HuH-7.5 (cell line): ENCODE measurements at places on chromosomes 7 and 10.
A peak's percentile ranks its signal among the peaks of the same experiment; 100 is the strongest.

GRCh38 chr10:761376-761775, 71.9 kb upstream of the DIP2C start:
- DNase-seq: no peak

- DNase-seq: no peak
Observed at GRCh38 chr7:145216866-145217265, 381.0 kb upstream of the TPK1 start.

GRCh38 chr7:149811221-149811620, 27.0 kb upstream of the ZNF862 start:
- DNase-seq: no peak

DNA sequence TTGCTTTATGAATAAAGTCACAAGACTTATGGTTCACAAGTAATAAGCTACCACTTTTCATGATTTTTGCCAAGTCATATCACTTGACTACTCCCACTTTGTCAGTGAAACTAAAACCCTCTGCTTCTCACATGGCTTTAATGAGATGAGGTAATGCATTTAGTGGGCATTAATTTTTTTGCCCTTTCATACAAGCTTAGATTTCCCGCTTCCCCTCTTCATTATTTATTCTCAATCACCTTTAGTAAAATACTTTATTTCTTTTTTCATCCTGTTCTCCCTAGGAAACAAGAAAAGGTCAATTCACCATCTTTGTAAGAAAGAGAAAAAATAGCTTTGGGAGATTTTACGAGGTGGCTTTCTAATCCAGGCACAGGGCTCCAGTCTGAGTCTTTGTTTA, 109.6 kb upstream of the STARD3NL start:
- DNase-seq: no peak

GRCh38 chr7:134995239-134996096, 9.2 kb downstream of the AGBL3 start:
- no peak for DNase-seq

DNA sequence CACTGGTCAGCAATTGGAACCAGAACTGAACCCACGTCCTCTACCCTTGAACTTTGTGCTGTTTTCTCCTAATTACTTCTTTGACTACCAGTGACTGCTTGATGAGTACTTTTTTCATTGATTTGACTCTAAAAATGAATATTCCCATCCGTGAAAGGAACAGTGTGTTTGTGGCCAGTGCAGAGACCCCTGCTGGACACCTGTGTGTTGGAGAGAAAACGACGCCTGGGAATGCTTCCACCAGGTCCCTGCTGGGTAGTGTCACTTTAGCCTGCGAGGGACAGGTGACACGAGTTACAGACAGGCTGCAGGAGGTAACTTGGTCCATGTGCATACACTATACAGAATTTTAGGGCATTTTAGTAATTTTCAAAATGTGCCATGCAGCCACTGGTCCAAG, 6.8 kb upstream of the GJD4 start:
- DNase-seq: no peak

GRCh38 chr7:69217516-69218350, 380.5 kb upstream of the AUTS2 start:
- no peak for DNase-seq

DNA sequence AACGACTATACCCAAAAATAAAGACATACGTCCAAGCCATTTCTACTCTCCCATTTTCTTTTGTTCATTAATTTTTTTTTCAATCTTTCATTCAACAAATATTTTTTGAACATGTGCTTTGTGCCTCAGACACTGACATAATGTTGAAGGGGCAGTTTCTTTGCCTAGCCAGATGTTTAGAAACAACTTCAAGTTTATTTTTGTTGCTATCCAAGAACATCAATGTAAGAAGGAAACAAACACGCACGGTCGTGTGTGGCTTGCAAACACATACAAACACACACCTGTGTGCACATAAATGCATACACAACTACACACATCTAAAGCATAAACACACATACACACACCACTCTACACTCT, 39.9 kb downstream of the BTBD16 start:
- DNase-seq: no peak

DNA sequence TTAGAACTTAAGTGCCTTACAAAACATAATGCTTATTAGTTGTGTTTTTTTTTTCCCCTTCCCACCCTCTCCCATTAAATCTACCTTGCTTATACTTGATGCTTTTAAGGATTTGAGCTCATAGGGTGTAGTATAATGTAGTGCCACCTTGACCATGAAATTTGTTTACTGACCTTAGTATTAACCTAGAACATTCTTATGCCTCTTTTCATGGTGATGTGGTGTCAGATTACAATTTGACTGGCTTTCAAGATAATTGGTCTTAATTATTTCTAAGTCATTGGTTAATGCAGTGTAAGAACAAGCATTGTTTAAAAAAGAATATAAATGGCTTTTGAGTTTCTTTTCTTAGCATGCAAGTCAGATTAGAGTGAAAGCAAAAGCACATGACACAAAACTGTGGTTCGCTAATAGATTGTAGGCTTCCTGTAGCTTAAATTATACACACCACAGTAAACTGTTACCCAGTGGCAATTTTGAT, 61.8 kb downstream of the ADD3 start:
- DNase-seq: no peak

DNA sequence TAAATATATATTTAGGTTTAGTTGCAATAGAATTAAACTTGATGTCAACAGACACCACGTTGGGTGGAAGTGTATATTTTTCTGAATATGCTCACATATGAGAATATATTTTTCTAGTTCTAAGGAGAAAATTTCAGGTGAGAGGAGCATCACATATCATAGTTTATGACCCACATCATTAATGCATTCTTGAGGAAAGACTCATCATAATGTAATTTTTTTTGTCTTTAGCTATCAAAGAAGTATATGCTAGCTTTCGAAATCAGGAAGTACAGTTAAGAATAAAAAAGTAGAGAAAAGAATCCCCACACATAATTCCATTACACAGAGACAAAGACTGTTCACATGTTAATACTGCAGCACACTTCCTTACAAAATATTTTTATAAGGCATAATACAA, 30.4 kb downstream of the A1CF start:
- no peak for DNase-seq

- DNase-seq: no peak
Observed at GRCh38 chr10:131808370-131808930, 92.4 kb upstream of the PPP2R2D start.

GRCh38 chr7:99543916-99544315, 8.0 kb downstream of the FAM200A start:
- DNase-seq: no peak

DNA sequence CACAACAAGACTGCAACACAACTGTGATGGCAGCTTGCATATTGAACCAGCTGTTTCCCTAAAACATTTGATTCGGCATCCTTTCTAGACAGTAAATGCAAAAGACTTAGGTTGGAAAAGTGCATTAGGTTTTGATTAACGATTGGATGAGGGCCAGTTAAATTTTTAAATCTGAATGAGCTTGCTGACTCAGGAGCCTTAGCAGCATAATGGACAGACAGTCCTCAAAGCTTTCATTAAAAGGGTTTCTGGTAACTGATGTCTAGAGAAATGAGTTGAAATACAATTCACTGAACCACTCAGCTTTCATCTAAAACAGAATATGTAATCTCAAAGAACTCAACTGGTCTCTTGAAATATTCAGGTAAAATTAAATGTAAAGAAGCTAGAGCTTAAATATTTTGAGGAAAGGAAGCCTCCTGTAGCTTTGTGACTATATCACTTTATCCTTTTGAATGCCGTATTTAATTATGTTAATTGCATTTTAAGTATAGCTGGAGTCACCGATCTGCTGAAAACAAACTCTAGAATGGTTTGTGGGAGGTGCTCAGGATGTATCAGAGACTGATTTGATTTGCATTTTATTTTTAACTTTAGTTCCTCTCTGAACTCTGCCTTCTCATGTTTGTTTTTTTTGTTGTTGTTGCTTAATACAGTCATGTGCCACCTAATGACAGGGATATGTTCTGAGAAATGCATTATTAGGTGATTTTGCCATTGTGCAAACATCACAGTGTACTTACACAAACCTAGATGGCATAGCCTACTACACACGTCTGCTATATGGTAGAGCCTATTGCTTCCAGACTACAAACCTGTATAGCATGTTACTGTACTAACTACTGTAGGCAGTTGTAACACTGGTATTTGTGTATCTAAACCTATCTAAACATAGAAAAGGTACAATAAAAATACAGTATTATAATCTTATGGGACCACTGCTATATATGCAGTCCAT, 29.2 kb upstream of the ATRNL1 start:
- no peak for DNase-seq

DNA sequence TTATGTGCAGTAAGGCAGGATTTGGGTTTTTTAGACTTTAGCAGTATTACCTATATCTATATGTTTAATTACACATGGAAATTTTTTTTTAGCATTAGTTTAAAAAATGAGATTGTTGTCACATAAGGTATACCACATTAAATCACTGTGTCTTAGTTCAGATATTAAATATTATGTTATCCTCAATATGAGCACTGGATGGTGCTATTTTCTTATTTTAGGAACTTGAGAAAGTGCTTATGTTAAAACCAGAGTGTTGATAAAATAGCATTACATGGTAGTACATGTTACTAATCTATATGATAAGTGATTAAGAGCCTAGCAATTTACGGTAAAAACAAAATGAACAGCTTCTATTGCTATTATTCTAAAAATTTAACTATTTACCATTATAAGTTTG, 28.8 kb downstream of the MIOS start:
- DNase-seq: peak; percentile 28

- DNase-seq: no peak
Observed at GRCh38 chr7:17626235-17626634, 314.1 kb downstream of the SNX13 start.

GRCh38 chr7:158138329-158138597, 449.4 kb downstream of the PTPRN2 start:
- no peak for DNase-seq

DNA sequence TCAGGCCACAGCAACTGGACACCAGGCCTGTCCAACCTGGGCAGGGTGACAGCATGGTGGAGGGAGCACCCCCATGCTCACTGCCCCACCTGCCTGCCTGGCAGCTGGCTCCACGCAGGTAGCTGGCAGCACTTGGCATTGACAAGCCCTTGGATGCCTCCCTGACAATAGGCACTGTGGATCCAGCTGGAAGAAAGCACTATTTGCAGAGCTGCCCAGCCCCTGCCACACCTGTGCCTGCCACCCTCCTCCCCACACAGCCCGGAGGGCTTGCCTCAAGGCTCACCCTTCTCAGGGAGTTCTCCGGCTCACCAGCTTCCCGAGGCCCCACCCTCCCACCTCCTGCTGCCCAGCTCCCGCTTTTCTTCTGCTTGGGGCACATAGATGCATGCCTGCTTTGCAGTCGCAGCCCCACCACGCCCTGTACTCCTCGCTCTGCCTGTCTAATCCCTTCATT, 160.1 kb downstream of the NEURL1 start:
- no peak for DNase-seq

- DNase-seq: no peak
Observed at GRCh38 chr7:146276888-146277287, 160.3 kb downstream of the CNTNAP2 start.

DNA sequence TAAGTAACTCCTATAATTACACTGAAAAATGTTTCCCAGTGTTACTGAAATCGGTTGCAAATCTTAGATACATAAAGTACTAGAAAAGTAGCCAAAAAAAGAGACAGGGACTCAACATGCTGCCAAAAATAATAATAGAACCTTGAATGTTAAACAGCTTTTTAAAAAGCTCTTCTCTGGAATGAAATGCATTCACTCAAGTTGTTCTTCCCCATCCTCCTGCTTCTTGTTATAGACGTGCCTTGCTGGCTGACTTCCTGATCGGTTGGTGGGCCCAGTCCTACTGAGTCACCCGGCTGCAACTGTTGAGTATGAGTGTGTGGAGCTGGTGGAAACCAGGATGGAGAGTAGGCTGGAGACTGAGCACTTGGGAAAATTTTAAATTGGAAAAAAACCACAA, 30.6 kb upstream of the RAPGEF5 start:
- DNase-seq: no peak

GRCh38 chr10:12572281-12572680, 222.9 kb downstream of the CAMK1D start:
- DNase-seq: no peak

DNA sequence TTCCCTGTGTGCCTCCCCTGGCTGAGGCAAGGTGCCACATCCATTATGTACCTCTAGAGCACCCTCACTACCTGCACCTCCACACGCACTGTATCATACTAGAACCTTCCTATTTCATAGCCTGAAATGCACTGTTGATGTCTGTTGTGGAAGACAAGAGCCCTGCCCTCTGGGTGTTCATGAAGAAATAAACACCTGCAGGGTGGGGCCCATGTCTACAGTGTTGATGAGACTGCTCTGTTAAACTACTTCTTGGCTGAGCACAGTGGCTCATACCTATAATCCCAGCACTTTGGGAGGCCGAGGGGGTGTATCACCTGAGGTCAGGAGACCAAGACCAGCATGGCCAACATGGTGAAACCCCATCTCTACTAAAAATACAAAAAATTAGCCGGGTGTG, 14.0 kb downstream of the SORBS1 start:
- DNase-seq: no peak

- DNase-seq: no peak
Observed at GRCh38 chr10:625751-626711, 63.4 kb downstream of the DIP2C start.

DNA sequence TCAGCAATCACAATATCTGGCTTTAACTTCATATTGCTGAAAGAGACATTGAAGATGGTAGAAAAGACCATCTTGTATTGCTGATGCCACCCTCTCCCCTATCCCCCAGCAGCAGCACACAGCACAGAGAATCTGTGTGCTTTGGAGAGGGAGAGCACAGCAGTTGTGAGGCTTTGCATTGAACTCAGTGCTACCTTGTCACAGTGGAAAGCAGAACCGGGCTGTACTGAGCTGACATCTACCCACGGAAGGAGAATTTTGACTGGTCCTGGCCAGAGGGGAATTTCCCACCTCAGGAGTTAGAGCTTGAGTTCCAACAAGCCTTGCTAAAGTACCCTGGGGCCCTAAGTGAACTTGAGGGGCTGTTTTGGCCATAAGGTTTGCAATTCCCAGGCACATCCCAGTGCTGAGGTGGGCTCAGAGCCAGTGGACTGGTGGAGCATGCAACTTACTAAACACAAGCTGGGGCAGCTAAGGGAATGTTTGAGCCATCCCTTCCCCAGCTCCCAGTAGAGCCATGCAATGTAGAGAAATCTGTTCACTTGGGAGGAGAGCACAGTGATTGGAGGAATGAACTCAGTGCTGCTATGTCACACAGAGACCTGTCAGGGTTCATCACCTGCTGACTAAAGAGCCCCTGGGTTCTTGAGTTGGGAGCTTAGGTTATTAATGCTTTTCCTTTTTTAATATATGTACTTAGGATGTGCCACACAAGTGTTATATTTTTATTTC, 62.1 kb downstream of the OR13A1 start:
- no peak for DNase-seq

DNA sequence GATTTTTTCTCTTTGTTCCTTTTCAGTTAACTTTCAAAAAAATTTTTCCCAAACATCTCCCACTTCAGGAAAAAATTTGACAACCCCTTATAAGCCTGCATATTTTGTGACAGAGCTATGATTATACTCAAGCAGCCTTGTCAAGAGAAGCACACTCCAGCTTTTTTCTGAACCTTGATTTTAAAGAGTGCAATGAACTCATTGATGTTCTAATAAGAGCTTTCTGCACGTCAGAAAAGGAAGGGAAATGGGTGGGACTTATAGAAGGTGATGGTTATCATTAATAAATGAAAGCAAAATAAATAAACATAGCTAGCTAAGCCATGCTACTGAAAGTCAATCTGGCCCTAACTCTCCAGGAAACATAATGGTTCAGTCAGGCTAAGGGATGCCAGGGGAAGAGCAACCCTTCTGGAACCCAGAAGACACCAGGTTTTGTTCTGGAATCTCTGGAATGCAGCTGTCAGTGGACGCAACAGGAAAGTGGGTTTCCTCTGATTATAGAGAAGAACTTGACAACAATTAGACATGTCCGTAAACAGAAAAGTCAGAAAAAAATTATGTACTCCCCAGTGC, 76.1 kb downstream of the NHLRC2 start:
- DNase-seq: no peak
